ENCODE measurements at places on chromosomes 6 and 20. TPM values are rescaled to one million over a fixed set of nuclear protein-coding genes. Genes with fewer than 3 reads are reported as not detected.

- peak overlapping the region; percentile 87 for H3K27ac ChIP-seq
- peak; percentile 74 for DNase-seq
- H3K4me3 ChIP-seq: no peak overlapping the region
These were observed 128.4 kb upstream of the SGK1 start for GRCh38 chr6:134446218-134446848.

GRCh38 chr20:11329271-11329670 lies 588.4 kb upstream of the BTBD3 start:
- H3K36me3 ChIP-seq: no peaks in the 10 kb centered on the region
- H3K4me1 ChIP-seq: no peaks in the 10 kb centered on the region
- H3K4me3 ChIP-seq: no peak overlapping the region
- no peaks in the 10 kb centered on the region for H3K27me3 ChIP-seq

DNA sequence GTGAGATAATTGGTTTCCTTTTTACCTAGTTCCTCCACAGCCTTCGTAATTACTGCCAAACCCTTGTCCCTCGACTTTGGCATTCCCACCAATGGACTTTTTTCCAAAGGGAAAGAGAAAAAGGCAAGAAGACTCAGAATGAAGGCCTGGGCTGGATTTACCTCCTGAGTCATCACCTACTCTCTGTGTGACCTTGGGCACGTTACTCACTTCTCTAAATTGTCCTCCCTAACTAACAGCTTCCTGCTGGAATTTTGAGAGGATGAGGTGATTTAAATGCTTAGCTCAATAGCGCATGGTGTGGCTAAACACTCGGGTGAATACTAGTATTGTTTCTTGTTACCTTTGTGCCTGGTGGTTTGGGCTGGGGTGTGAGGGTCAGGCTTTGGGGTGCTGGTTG lies 146.6 kb downstream of the DHX35 start:
- peaks cover 10% of the 10 kb centered on the region for H3K4me1 ChIP-seq
- no peak overlapping the region for H3K27ac ChIP-seq
- H3K36me3 ChIP-seq: no peaks in the 10 kb centered on the region
- H3K4me3 ChIP-seq: no peak overlapping the region
- peaks cover 12% of the 10 kb centered on the region for H3K27me3 ChIP-seq

The WFDC2 gene
- 2.4 TPM for total RNA-seq

The HLA-DRA gene
- not detected for total RNA-seq

The TNNC2 gene
- total RNA-seq: not detected

Data from astrocyte (in vitro differentiated cells and primary cell).